ENCODE measurements at places on chromosomes 12 and 14.

DNA sequence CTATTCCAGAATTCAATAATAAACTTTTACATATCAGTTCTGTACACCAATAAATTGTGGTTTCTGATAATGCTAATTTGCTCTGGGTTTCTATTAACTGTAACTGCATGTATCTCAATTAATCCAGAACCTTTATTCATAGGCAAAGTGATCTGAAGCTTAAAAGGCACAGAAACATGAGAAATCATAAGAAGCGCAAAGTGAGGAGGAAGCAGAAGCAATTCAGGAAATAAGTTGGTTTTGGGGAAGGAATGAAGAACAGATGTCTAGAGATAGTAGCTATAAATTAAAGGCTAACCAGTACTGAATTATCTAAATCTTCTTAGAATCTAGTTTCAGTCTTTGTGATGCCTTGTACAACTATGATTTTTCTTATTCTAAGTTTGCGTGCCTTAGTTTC is 24.6 kb downstream of the KERA start:
- no peak for DNase-seq

DNA sequence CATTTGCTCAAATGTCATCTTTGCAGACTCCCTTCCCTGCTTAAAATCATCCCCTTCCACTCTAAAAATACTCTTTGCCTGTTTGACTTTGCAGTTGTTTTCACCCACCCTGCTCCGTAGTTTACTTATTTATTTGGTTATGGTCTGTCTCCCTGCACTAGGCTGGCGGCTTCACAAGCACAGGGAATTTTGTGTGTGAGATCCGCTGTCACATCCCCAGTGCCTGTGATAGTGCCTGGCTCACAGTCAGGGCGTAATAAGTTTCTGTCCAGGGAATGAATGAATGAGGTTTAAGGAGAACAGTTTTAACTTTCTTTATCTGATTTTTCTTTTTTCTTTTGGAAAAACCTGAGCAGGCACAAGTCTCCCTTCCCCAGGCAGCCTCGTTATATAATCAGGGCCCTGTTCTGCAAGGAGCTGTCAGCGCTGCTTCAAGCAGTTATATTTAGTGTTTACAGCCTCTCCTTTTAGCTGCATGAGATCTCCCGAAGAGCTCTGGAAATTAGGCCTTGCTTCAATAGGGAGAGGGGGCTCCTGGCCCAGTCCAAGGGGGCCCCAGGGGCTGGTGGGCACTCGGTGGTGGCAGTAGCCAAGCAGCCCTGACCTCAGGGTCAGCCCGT is 107.1 kb downstream of the AACS start:
- no peak for DNase-seq

GRCh38 chr14:74860899-74861733 is 14.8 kb downstream of the PROX2 start:
- DNase-seq = peak; percentile 63

- DNase-seq = no peak
Observed at GRCh38 chr12:19110221-19110940, 19.2 kb upstream of the PLEKHA5 start.

DNA sequence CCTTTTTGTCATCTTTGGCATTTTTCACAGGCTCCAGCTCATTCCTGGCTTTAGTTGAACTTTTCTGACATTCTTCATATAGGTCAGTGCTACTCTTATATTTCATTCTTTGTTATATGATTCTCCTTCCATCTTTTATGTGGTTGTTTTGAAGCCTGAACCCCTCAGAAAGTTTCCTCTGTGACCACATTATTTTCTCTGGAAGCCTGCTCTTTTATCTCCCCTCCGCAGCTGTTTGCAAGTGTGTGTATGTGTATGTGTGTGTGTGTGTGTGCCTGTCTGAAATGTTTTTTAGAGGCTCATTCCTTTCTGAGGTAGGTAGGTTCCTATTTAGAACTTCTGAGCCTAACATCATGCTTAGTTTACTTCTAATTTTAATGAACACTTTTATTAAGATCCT is 47.6 kb downstream of the ANO4 start:
- no peak for DNase-seq

DNA sequence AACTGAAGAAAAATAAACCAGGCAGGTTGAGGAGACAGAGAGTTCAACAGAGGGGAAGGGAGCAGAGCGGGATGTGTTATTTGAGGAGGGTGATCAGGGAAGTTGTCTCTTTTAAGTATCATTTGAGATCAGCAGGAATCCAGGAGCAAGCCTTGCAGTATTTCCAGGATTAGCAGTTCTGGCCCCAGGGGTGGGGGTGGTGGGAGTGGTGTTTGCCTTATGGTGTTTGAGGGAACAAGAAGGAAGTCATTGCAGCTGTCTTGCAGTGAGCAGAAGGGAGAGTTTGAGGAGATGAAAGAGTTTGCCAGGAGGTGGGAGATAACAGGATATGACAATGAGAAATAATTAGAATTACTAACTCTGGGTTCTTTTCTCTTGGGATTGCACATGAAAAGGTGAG is 418.6 kb downstream of the NELL2 start:
- no peak for DNase-seq

DNA sequence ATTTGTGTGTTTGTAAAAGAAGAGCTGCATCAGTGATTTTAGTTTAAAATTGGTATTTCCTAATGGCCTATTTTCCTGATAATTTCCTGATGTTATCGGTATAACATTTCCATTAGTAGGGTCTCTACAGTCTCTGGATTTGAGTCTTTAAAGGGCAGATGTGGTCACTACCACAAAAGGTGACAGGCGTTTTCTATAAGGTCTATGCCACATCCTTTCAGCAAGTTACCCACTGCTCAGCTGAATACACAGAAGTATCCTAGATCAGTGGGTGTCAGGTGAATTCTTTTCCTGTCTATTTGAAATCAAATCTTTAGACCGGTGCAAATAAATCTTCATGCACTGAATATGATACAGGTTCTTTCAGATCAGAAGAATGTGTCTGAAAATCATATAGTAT is 90.2 kb downstream of the LIN7A start:
- no peak for DNase-seq

- no peak for DNase-seq
Observed at GRCh38 chr14:85344171-85344570, 185.8 kb upstream of the FLRT2 start.

- no peak for DNase-seq
Observed at GRCh38 chr14:91047174-91047753, 13.2 kb downstream of the RPS6KA5 start.

DNA sequence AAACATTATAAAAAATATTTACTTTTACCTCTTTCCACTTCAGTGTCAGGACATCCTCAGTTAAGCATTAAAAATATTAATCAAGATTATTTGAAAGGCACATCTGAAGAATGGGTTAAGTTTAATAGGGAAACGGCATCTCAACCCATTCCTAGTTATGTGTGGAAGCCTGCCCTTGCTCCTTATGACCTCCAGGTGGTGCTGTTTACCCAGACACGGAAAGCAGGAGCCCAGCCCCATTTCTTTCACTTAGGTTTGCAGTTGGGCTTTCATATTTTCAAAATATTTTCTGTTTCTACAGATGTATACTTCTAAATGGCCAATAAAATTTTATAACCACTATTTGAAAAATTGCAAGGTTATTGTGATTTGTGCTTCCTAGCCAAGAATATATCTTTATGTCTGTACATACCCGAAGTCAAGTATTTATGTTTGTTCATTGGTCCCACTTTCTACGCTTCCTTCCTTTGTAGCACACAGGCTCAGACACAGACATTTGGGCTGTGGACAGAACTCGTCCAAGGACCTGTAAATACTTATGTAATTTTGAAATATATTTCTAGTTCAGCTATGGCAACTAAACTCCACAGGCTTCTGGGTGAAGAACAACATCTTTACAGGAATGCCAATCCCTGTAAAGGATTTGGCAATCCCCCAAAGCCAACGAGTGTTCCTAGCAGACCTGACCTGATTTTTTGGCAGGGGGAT is 247.1 kb downstream of the AKAP6 start:
- peak; percentile 10 for DNase-seq

DNA sequence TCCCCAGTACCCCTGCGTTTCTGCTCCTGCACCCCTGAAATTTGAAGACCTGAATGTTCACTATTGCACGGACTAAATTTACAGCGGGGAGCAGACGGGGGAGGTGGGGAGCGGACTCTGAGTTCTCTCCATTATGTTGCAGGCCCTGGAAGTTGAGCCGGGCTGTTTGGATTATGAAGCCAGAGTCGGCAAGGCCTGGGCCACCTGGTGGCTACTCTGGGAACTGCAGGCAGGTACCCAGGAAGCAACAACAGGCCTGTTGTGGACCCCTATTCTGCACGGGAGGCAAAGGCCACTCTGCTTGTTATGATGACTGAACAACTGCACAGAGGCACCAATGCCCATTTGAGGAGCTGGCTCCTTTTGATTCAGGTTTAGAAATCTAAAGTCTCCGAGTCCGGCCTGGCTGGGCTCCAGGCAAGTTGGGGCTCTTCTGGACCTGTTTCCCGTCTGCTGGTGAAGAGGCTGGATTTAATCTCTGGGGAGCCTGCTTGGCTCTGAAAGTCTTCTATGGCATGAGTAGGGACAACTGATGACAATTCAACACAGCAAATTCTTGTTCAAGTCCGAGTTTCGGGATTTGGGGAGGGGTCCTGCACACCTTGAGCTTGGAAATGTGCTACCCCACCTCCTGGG is 34.1 kb upstream of the FAM181A start:
- DNase-seq = peak; percentile 11

Measured in T-cell (primary cell).